ENCODE measurements at places on chromosomes 12 and 14.

- no peak for DNase-seq
Measured at GRCh38 chr12:106333010-106333409, 24.5 kb upstream of the POLR3B start.

- DNase-seq = no peak
Measured at GRCh38 chr12:24109381-24110039, 160.0 kb upstream of the SOX5 start.

DNA sequence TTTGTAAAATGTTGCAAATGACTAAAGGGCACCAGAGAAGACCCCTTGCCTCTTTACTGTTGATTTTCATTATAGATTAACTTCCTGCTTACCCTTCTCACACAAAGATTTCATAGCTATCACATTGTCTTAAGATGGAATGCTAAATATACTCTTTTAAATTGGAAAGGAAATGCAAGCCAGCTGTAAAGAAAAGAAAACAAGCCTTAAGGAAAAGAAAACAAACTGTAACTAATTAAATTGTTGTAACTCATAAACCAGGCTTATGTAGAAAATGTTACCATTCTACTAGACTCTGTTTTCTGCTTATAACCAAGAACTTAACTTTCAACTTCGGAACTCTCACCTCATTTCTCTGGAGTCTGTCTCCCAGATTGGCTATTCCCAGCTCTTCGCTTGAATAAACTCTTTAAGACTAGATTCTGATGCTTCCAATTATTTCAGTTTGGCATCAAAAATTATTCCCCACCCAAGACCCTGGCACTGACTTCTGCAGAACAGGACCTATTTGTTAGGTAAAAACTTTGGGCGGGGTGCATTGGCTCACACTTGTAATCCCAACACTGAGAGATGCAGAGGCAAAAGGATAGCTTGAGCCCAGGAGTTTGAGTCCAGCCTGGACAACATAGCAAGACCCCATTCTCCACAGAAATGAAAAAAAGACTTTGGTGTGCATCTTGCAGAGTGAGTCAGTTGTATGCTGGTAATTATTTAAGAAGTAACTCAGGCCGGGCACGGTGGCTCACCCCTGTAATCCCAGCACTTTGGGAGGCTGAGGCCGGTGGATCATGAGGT is 36.6 kb upstream of the CIT start:
- DNase-seq = no peak

DNA sequence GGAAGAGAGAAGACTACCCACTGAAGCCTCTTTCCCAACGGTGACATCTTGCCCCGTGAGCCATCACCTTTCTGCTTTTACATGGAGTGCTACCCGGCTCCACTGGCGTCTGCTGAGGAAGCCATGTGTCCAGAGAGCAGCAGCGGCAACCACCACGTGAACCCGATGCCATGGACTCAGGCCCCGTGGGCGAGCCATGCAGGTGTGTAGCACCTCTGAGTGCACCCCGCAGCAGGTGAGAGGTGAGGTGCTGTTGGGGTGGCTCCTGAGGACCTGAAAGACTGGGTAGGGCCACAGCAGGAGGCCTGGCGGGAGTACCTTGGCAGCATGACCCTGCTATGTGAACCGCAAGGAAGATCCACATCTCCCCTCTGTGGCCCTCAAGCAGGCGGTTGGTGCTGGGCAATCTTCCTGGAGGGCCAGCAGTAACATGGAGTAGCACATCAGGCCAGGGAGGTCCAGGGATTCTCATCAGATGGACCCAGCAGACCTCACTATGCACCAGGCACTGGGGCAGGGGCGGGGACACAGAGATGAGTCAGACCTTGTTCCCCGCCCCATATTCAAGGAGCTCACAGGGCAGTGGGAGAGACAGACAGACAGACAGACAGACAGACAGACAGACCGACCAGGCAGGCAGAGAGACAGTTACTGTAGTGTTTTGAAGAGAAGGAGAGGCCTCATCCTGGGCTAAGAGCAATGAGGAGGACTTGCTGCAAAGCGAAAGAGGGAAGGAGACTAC is 129.6 kb downstream of the PAPOLA start:
- no peak for DNase-seq

DNA sequence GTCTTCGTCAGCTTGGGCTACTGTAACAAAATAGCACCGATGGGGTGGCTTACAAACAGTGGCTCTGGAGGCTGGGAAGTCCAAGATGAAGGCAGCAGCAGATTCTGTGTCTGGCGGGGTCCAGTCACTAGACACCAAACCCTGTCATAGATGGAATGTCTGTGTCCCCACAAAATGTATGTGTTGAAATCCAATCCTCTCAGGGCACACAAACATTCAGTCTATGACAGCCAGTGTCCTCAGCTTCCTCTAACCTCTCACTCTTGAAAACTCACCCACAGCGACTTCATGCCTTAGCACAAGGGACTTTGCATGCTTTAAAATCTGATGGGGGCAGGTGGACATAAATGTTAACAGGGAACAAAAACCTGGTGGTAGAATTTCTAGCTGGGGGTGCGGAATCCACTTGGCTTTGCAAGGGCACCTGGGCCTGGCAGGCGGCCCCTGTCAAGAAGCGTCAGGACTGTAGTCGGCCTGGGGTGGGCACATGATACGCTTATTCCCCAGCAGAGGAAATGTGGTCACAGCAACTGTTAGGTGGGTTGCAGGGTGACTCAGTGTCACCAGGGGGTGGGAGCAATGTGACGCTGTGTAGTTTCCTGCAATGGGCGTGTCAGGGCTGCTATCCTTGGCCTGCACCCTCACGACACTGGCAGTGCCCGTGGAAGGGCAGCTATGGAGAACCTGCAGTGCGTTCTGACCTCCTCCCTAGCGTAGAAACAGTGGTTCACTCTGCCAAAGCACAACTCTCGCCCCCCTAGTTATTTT is 17.7 kb downstream of the RIN3 start:
- DNase-seq = peak; percentile 78

- DNase-seq = no peak
Measured at GRCh38 chr12:26034371-26035142, 76.1 kb downstream of the RASSF8 start.

DNA sequence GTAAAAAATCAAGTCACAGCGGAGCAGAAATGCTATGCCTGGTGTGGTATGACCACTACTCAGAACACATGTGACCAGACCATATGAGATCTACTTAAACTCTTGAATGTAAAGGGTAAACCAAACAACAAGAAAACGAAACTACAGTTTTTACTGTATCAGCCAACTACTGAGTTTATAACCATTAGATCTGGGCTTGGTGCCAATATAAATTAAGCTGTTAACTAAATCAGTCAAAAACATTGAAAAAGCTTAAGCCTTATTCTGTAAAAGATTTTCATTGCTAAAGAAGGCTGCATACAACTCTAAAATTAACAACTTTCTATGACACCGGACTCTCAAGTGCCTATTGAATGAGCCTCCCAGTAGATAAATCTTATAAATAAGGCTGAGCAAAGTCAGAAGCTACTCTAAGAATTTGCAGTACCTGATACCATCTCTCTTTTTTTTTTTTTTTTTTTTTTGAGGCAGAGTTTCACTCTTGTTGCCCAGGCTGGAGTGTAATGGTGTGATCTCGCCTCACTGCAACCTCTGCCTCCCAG is 35.4 kb downstream of the SPTLC2 start:
- no peak for DNase-seq

DNA sequence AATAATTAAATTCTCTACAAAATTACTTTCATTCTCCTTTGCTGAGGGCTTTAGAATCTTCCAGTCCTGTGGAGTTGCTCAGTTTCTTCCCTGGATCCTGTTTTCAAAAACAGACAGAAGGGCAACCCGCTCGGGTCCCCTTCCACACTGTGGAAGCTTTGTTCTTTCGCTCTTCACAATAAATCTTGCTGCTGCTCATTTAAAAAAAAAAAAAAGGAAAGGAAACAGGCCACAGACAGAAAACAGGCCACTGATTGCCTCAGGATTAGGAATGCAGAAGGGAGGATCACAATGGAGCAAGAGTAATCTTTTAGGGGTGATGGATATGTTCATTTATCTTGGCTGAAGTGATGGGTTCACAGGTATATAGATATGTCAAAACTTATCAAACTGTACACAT is 29.5 kb upstream of the HIGD1C start:
- no peak for DNase-seq

DNA sequence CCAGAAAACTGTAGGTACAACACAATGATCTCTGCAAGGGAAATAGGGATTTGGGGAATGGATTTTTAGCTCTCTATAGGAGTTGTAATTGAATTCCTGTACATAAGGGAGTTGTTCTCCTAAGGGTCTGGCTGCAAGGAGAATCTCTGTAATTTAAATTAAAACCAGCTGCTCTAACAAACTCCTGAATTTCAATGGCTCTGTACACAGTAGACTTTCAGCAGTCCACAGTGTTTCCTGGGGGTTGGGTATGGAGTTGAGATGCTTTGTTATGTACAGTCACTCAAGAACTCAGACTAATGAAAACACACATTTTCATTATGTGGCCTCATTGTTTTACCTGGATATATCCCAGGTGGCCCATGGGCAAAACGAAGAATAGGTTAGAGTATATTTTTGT is 93.2 kb downstream of the NAV3 start:
- no peak for DNase-seq

DNA sequence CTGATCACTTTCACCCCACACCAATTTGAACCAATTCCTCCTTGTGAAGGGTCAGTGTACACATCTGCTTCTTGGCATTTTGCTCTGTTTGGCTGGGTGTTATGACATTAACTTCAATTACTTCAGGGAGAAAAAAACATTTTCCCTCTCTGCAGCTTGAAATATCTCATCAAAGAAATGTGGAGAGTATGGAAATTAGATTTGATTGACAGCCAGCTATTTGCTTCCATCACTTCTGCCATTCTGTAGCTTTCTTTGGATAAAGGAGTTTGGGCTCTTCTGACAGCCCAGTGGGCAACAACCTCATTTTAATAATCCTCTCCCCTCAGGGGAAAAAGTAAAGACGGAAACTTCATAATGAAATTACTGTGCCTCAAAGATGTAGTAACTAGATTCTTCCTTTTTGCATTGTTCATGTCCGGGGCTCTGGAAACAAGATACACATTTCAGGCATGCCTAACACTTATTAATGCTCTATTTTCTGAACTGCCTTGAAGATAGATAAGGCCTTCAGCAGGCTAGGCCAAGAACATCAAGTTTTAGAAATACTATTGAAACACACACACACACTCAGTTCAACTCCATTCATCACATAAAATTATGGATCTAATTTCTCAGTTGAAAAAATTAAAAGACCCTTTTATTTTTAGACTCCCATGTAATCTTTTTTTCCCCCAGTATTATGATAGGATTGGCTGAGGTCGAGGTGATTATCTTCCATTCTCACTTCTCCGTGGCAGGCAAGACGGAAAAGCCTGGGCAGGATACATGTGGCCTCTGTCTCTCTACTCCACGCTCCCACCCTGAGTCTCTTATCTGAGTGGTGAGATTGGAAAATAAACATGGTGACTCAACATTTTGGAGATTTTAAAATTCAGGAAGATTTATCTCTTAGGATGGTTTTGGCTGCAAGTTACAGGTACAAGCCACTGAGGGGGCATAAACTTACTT is 10.3 kb upstream of the GPHB5 start:
- no peak for DNase-seq

DNA sequence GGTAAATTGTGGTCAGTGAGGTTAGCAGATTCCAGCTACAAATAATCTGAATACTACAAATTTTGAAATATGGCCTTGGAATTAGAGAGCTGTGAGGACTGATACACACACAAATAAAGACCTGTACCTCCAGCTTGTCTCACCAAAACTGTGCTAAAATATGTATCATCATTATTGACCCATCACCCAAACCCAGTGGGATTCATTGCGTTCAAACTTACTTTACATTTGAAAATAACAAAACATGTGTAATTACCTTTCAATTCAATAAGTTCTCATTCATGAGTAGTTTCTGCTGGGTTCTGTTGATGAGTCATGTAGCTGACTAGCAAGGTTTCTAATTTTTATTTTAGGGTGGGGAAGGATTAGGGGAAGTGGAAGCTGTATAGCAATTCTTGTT is 170.9 kb downstream of the MSRB3 start:
- no peak for DNase-seq

DNA sequence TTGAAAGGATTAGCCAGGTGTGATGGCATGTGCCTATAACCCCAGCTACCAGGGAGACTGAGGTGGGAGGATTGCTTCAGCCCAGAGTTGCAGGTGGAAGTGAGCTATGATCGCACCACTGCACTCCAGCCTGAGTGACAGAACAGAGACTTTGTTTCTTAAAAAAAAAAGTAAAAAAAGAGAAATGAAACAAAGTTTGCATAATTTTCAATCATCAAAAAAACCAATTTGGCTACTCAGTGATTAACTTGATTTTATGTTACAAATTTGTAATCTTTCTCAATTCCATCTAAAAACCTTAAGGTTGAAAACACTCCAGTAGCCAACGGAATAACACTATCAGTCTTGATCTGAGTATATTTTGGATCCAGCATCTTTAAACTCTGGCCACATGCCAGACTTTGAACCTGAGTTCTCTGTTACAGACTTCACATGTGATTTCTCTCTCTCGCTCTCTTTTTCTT is 12.6 kb upstream of the DENND5B start:
- no peak for DNase-seq

DNA sequence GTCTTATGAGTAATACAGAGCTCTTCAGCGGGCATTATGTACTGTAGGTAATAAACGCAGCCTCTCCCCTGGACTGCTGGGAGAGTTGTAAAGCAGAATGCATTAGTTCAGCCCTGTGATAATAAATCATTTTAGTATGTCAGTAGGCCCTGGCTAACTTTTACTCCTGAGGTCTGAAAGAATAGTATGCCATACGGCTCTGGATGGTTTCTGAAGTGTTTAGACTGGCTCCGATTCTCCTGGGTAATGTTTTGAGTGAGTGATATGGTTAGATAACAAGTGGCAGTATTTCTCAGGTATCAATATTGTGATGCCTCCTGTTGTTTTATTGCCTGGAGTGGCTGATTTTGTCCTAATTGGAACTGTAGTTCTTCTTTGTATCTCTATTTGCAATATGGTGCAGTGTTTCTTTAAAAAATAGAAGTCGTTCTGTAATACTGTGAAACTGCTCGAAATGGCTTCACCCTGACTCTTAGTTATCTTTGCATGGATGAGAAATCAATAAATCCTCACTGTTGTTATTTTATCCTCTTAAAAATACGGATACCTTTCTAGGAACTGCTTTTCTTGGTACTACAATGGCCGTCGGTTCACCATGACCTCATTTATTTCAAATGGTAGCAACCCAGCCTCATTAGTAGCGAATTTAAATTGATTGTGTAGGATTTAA is 100.2 kb downstream of the PDZRN4 start:
- DNase-seq = no peak

- no peak for DNase-seq
Measured at GRCh38 chr12:131905081-131905629, 10.7 kb downstream of the ULK1 start.

GRCh38 chr12:104653730-104654664 is 197.2 kb downstream of the CHST11 start:
- DNase-seq = no peak

GRCh38 chr12:123043536-123044001 is 63.1 kb downstream of the ARL6IP4 start:
- peak; percentile 35 for DNase-seq

GRCh38 chr14:22819151-22819988 is 4.1 kb upstream of the SLC7A7 start:
- DNase-seq = no peak

- DNase-seq = no peak
Measured at GRCh38 chr12:94587266-94588241, 62.8 kb downstream of the TMCC3 start.

- DNase-seq = no peak
Measured at GRCh38 chr12:93040367-93040766, 111.3 kb upstream of the EEA1 start.
